ENCODE measurements at places on chromosomes 7 and 10. TPM values are rescaled to one million over a fixed set of nuclear protein-coding genes. Genes with fewer than 3 reads are reported as not detected.

GRCh38 chr7:519484-520390 lies at the start of gene PDGFA:
TSS of gene PDGFA (minus strand) at chr7:519846. CDS start at chr7:519001, 845 bp downstream.
- DNase-seq = peak; percentile 65

The SPDYE5 gene
- total RNA-seq = not detected

The PLXNA4 gene
- total RNA-seq = not detected

The TMEM213 gene
- total RNA-seq = not detected
